NCI-H69 (cell line): ENCODE measurements at places on chromosomes 2 and 18.

- DNase-seq: no peak
Observed at GRCh38 chr2:234099266-234099665, 48.8 kb downstream of the SPP2 start.

GRCh38 chr2:39513641-39514094, 76.6 kb upstream of the MAP4K3 start:
- DNase-seq: peak; percentile 58

DNA sequence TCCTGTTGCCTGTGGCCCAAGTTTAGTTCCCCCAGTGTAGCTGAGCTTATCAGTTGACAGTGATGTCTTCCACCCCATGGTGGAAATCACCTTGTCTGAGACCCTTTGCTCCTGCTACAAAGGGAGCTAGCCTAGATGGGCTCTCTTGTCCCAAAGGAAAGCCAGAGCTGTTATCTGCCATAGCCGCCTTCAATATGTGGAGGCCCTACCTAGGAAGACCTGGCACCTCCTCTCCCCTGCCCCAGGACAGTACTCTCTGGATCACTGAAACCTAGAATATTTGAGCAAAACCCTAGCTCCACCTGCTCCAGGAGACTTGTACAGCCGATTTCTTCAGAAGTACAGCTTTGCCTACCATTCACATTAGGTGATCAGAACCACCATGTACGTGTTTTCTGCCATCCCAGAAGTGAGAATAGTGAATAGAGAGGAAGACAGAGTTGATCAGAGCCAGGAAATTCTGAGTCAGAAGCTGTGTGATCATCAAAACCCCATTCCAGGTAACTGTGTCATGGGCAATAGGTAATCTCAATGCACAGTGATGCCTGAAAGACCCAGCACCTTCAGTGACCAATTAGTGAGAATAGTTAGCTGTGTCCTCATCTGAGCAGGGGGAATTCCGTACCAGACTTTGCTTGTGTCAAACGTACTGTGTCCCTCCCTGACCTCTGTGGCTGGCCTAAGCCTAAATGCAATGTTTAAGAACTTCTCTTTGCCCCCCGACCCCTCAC, 138.4 kb upstream of the ALPP start:
- no peak for DNase-seq

DNA sequence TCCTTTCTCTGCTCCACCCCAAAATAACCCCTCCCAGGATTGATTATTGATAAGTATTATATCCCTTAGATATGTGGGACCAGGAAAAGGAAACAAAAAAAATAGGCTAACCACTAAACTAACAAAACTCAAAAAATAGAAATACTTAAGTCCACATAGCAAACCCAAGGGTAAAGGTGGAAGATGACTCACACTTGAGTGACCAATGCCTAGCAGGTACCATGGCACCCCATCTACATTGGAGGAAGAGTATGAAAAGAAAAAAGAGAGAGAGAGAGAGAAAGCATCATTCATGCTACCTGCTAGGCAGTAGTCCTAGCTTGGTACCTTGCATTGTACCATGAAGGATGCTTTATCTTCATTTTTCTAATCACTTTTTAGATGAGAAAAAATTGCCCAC, 6.3 kb downstream of the EXOC6B start:
- DNase-seq: no peak

DNA sequence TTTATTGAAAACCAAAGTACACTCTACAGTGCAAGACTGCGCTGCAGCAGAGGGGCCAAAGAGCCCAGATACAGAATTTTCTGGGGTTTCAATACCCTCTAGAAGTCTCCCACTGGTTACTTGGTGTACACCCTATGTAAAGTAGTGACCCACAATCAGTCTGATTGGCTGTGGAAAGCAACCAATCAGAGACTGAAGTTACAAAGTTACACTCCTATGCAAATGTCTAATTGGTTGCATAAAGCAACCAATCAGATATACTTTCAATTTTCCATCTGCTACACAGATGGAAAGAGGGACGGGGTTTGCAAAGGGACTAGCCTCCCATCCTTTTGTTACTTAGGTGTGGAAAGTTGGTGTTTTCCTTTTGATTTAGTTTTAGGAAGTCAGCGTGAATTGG, 198.9 kb upstream of the SH3BP4 start:
- DNase-seq: no peak

- DNase-seq: no peak
Observed at GRCh38 chr2:157644776-157645175, 16.1 kb upstream of the ACVR1C start.

DNA sequence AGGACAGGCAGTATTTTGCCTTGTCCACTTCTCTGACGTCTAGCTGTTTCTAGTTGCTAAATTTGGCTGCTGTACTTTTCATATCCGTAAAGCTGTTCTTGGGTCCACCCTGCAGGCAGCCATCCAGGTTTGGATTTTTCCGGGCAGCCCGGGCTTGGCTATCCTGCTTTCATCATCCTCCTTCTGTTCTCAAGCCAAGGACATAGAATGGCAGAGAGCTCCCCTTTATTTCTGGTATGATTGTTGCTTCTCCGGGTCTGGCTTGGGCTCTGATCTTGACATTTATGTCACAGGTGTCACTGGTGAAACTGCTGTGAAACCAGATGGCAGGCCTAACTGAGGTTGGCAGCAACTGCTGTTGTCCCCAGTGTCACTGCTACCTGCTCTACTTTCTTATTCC, 35.5 kb downstream of the SCN2A start:
- no peak for DNase-seq

DNA sequence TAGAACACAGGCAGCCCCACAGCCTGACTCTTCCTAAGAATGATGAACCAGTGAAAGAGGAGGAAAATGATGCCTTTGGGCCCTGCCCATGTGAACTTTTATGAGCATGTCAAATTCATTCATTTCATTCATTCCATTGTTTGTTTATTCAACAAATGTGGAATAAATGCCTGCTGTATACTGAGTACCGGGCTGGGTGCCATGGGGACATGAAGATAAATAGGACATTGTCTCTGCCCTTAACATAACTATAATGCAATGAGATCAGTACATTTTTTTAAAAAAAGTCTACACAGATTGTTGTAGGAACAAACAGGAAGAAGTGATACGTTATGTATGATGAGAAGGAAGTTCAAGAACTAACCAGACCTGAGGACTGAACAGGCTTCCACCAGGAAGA, 14.7 kb downstream of the MREG start:
- DNase-seq: no peak

GRCh38 chr2:50449306-50449705, 582.6 kb downstream of the NRXN1 start:
- DNase-seq: peak; percentile 64

GRCh38 chr2:149068996-149069888, 30.7 kb downstream of the LYPD6B start:
- DNase-seq: no peak

- no peak for DNase-seq
Observed at GRCh38 chr2:239116456-239117246, 268.8 kb downstream of the TWIST2 start.

- DNase-seq: no peak
Observed at GRCh38 chr2:108565778-108566375, 31.6 kb downstream of the LIMS1 start.

DNA sequence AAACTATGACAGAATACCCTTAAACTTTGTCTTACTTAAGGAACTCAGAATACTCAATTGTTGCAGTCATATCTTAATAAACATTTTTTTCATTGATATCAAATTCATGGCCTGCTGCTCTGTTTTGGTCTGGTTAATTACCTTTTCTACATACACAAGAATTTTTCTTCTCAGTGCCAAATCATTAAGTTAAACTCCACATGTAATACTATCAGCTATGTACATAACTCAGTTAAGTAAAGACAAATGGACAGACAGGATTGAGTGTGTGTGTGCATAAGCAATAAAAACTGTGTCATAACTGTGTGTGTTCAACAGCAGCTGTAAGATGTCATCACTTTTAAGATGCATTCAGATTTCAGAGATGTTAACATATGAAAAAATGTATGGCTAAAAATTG, 34.4 kb downstream of the VRK2 start:
- peak; percentile 77 for DNase-seq

- DNase-seq: no peak
Observed at GRCh38 chr2:156907806-156908205, 349.7 kb upstream of the GALNT5 start.

GRCh38 chr2:213232649-213233437, 51.4 kb upstream of the SPAG16 start:
- DNase-seq: peak; percentile 24
